Right cardiac atrium (tissue), 5 donors: ENCODE measurements at places on chromosomes 7 and 10. TPM values are rescaled to one million over a fixed set of nuclear protein-coding genes. Genes with fewer than 3 reads are reported as not detected.
A peak's percentile ranks its signal among the peaks of the same experiment; 100 is the strongest.

The EPO gene
- not detected for total RNA-seq

The FRMD4A gene
- 30.3 TPM for total RNA-seq

The HIBADH gene
- total RNA-seq = 66.8 TPM

DNA sequence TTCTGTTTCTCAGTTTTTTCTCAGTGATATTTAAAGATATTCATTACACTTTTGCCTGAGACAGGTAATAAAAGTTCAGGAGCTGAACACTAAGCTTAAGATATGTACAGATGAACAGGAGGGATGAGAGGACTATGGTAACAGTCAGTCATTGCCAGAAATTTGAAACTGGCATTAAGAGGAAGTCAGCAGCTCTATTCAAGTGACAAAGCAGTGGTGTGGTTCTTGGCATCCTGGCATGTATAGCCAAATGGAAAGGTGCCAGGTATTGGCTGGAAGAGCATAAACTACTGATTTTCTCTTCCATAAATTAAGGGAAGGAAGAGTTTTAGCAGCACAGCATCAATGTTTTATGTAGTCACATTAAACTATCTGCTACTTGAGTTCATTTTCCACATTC, 22.7 kb downstream of the HOXA1 start:
- DNase-seq = no peak

DNA sequence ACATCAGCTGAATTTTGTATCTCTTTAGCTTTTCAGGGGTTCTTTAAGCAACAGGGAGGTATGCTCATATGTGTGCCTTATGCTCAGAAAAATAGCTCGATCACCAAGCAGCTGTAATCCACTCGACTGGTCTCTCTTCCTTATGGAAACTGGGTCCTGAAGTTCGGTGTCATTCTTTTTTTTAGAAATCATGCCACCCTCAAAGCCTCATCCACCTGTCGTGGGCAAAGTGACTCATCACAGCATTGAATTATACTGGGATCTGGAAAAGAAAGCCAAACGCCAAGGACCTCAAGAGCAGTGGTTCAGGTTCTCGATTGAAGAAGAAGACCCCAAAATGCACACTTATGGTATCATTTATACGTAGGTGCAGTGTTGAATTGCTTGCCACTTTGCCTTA, 83.6 kb downstream of the FANK1 start:
- DNase-seq = no peak

- no peak for DNase-seq
Measured at GRCh38 chr10:17041626-17042520, 87.7 kb downstream of the CUBN start.

DNA sequence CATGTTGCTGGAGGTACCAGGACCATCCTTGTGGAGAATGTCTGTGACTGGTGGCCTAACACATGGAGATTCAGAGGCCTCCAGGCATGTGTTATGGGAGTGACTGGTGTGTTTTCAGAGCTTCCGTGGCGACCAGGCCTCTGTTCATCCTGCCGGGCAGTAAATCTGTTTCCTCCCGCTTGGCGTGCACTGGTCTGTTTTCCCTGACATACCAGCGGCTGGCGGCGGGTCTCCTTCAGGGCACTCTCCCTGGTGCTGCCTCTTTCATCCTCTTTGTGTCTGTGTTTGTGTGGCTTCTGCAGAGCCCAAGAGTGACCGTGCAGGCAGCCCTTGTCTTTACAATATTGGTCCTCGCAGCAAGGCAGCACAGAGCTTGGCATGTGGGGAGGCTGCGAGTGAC, 385.1 kb upstream of the MKI67 start:
- DNase-seq = no peak

- no peak for DNase-seq
Measured at GRCh38 chr7:152596824-152597223, 79.1 kb downstream of the XRCC2 start.

GRCh38 chr10:76329891-76330575, 898.6 kb downstream of the LRMDA start:
- DNase-seq = no peak

- DNase-seq = no peak
Measured at GRCh38 chr7:37332243-37333016, 116.2 kb downstream of the ELMO1 start.

DNA sequence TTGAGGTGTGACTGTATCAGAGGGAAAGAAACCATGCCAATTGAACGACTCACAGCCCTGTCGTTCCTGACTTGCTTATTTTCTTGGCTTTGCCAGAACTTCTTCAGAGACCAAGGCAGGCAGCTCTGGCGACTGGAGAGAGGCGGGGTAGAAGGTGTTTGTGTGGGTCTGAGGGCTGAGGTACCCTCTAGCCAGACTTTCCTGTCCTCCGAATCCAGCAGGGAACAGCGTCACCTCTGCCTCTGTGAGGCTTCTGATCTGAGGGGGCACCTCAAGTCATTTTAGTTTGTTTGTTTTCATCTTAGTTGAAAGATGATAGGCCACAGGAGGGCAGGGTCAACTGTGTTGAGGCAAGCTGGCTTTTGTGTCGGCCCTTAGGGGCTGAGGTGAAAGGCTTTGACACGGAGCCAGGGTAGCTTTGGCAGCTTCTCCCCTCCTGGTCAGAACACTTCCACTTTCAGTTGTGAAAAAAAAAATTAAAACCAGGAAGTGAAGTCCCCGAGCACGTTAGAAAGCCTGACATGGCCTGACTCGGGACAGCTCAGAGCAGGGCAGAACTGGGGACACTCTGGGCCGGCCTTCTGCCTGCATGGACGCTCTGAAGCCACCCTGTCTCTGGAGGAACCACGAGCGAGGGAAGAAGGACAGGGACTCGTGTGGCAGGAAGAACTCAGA, 1.9 kb downstream of the ACSL5 start:
- peak; percentile 74 for DNase-seq

GRCh38 chr10:2982146-2982545, 85.2 kb upstream of the PFKP start:
- DNase-seq = no peak

- no peak for DNase-seq
Measured at GRCh38 chr7:12552876-12553275, 17.6 kb upstream of the SCIN start.

- no peak for DNase-seq
Measured at GRCh38 chr7:139797607-139798006, 19.8 kb upstream of the HIPK2 start.

GRCh38 chr10:58795560-58795959, 282.9 kb downstream of the BICC1 start:
- DNase-seq = no peak

The ZNF467 gene
- 10.4 TPM for total RNA-seq

DNA sequence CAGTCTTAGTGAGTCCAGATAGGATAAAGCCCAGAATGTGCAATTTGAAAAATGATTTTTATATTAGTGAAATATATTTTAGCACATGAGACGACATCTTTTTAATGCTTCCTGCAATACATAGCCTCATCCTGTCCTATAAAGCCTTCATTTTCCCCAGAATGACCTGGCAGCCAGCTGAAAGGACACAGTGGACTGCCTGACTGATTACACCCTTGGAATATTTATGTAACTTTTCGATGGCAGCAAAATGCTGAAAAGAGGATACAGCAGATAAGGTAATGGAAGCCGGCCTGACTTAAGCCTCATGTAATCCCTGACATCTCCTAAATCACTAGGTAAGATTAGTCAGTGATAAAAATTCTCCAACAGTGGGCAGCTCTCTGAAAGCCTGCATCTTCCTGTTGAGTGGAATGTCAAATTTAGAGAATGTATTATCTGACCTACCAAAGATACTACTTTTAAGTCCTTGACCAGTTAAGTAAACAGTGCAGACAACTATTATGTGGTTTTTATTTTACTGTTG, 210.7 kb upstream of the STEAP1 start:
- DNase-seq = no peak

GRCh38 chr10:131290781-131291180, 20.7 kb downstream of the TCERG1L start:
- no peak for DNase-seq

- peak; percentile 80 for DNase-seq
Measured at GRCh38 chr7:20329389-20330238, 1.1 kb upstream of the ITGB8 start.
